ENCODE measurements at places on chromosomes 5 and 9.

- no peak for DNase-seq
Measured at GRCh38 chr9:95788521-95788991, 86.9 kb upstream of the ERCC6L2 start.

DNA sequence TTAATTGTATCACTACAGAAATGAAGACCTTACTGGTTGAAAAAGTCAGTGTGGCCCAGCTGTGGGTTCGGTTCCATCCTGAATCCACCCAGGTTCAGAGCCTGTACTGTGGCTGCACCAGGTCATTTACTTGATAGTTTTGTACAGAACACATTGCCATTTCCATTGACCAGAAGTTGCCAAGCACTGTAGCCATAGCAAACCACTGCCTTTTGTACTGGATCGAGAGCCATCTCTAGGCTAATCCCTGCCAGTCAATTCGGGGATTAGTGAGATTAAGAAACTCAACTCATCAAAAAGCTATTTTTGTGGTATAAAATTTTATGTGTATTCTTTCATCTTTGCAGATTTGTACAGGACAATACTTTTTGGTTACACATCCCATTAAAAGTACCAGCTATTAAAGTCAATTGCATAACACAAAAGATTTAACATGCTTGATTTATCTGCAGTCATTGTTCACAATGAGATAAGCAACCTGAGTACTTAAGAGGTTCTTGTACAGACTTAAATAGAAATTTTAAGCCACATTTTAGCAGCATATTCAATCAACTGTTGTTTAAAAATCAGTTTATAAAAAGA lies 108.5 kb upstream of the OTULINL start:
- DNase-seq = no peak

- no peak for DNase-seq
Measured at GRCh38 chr9:89635816-89636215, 31.0 kb downstream of the GADD45G start.

- DNase-seq = no peak
Measured at GRCh38 chr5:136819526-136820302, 454.4 kb upstream of the TRPC7 start.

- no peak for DNase-seq
Measured at GRCh38 chr5:178699681-178700253, 30.7 kb downstream of the ZNF354A start.

DNA sequence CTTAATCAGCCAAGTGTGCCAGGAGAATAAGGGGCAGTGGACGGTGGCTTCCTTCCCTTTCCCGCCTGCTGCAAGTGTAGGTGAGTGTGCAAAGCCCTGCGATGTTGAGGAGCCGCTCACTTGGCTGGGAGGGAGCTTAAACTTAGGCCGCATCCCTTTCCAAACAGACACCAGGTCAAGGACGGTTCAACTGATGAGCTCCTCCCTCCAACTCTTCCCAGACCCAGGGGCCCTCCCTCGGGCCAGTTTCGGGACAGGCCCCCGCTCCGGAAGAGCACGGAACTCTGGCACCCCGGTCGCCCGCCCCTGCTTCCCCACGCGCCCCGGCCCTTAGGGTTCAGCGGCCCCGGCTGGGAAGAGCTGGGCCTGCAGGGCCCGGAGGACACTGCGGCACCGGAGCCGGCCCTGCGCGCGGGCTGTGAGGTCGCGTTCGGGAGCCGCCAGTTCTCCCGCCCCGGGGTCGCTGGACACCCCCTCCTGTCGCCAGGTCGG lies 481 bp downstream of the MRPL36 start:
- no peak for DNase-seq

GRCh38 chr9:109715344-109715743 lies 64.7 kb upstream of the PALM2AKAP2 start:
- DNase-seq = no peak
